Left lung (tissue), 14 donors: ENCODE measurements at places on chromosomes 1 and 21. TPM values are rescaled to one million over a fixed set of nuclear protein-coding genes. Genes with fewer than 3 reads are reported as not detected.
A peak's percentile ranks its signal among the peaks of the same experiment; 100 is the strongest.

DNA sequence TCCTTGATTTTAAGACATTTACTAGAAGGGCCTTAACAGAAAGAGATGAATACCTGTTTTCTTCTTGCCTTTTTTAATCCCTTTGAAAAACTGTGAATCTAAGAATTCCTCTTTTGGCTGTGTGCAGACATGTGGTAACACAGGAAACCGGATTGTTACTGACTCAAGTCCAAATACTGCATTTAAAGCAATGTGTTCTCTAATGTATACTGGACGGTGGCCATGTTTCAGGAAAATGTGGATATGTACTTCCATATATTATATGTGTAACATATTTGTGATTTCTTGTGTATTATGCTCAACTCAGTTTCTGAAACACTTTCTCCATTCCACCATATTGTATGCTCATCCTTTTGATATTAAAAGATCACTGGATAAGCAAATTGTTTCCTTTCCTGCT lies 185.1 kb downstream of the LRRC7 start:
- DNase-seq = no peak

DNA sequence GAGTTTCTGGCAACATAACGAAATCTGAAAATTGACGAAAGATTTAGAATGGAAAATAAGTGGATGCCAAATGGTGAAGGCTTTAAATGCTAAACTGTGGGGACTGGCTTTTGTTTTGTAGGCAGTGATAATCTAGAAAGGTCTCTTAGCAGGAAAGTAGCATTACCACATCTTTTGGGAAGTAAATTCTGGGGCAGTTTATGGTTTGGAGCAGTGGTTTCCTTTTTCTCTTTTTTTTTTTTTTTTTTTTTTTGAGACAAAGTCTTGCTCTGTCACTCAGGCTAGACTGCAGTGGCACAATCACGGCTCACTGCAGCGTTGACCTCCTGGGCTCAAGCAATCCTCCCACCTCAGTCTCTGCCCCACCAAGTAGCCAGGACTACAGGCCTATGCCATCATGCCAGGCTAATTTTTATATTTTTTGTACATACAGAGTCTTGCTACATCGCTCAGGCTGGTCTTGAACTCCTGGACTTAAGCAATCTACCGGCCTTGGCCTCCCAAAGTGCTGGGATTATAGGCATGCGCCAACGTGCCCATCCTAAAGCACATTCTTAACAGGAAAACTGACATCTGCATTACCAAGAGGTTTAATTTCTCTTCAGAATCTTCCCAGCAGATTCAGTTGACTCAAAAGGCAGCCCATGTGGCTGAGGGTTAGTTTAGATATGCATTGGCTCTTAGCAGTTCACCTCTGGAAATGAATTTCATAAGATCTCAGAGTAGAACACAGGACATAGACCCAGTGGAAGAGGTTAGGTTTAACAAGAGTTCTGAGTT lies 32.9 kb downstream of the C21orf91 start:
- DNase-seq = no peak

- DNase-seq = no peak
These were observed 48.6 kb downstream of the GNG12 start for GRCh38 chr1:67784545-67785186.

- DNase-seq = no peak
These were observed 44.4 kb downstream of the AHDC1 start for GRCh38 chr1:27559466-27560030.

DNA sequence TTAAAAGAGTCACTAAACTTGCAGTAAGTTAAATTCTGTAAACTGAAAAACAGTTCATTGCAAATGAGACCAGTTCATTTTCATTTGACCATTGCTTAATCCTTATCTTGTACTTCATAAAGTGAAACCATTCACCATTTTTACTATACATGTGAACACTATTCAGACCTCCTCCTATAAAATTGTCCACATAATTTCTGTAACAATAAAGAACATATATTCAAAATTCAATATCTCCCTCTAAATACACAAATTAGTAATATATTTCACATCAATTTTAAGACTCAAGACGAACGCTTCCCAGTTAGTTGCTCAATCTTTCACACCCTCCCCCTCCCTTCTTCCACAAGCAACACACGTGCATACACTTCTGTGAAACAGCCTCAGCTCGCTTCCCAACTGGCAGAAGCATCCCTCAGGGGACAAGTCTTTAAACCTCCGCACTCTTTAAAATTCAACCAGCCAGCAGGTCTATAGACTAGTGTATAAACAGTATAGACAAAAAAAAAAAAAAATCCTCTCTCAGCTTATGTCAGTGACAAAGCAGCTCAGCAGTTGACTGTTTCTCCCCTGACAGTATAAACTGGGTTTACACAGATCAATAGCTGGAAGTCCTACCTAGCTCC lies 99.6 kb downstream of the DENND1B start:
- DNase-seq = no peak

DNA sequence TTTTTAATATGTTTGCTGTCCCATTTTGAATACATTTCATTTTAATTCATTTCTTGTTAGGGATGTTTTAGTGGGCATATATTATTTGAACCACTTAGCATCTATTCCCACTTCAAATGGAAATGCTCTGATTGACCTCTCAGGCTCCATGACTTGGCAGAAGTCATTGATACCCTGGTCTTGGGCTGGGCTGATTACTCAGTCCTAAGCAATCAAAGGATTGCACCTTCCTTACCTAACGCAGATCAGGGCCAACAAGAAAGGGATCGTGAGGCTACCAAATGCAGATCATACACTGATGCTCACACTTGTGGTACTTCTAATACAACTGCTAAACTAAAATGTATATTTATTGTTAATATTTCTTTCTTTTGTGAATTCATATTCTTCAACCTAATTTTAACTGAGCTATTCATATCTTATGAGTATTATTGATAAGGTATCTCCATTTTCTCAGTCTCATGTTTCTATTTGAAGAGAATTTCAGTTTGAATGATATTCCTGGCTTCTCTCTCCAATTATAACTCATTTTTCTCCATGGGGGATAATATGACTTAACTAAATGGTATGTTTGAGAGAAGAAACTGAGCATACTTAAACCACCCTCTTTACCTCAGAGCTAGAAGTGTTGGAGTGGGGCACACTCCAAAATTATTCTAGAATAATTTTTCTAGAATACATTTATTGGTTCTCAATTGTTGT lies 615.5 kb upstream of the ADAMTS5 start:
- DNase-seq = no peak

- DNase-seq = no peak
These were observed 3.5 kb downstream of the DHCR24 start for GRCh38 chr1:54883349-54884102.

DNA sequence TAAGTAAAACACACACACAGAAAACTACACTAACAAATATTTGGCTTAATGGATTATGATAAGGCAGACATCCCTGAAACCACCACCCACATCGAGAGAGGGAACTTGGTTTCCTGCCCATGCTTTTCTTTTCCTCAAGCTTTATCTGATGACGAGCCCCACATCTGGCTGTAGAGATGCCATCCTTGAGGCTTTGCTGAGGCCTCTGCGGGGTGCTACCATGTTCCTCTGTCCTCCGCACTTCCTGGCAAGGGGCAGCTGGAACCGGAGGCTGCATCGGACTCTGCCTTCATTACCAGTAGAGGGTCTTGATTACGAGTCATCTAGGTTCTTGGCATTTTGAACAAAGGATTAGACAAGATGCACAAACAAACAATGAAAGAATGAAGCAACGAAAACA lies 21.7 kb upstream of the C1orf174 start:
- no peak for DNase-seq

DEDD gene
- total RNA-seq = 34.6 TPM

- DNase-seq = no peak
These were observed 9.7 kb downstream of the LPAR3 start for GRCh38 chr1:84883286-84883685.

TCP10L gene
- 0.55 TPM for total RNA-seq

ELAPOR1 gene
- 2.4 TPM for total RNA-seq

DNA sequence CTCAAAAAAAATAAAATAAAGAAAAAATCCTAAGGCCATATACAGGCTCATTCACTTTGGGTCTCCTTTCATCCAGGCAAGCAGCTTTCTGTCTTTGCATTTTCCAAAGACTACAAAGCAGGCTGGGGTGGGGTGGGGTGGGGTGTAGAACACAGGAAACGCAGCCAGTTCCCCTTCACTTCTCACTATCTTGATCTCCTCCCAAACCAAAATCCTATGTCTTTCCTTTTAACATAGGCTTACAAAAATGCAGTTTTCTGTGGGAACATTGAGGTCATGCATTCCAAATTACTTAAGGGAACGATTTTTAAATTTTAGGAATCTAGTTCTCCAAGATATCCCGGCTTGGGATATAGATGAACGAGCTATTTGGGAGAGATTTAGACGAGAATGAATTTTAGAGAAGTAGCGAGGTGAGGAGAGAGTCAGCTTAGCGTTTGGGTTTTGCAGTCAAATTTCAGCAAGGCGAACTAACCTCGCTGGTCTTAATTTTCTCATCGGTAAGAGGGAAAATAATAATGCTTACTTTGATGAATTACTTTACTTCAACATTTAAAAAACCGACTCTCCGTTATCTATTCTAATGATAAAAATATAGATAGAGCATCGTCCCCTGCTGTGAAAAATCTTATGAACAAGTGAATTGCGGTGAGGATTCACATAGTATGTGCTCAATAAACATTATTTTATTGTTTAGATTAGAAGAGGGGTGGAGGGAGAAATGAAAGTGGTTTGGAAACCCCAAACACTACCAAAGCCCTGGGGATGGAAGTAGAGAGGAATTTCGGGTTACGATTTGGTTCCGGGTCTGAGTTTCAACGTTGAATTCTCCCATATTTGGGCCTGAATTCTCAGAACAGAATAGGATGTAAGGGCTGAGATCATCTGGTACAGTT lies 735 bp upstream of the STX12 start:
- no peak for DNase-seq

DNA sequence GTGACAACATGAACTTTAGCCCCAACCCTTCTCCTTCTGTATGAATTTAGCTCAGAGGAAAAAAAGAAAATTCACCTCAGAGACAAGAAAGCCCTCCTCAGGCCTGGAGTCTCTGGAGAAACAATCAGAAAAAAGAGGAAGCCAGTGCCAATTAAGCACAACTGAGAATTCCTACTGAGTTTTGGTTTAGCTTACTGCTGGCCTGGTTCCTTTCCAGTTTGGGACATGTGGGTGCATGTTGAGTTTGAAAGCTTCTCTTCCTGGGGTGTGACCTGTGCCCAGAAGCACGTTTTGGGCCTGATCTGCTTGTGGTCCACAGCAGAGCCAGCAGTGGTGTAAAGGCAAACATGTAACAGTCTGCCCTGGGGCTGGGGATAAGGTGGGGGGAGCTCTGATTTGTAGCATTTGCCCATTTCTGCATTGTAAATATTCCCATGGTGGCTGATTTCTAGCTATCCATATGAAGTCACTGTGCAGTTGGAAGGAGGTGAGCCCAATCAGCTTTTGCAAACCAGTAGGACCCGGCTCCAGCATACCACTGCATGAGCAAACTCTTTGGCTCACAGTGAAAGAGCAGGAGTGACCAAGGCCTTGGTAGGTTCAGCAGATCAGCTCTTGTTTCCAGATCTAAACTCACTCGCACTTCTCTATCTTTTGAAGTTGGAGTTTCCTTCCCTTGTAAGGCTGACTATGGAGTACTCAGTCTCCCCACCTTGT lies 4.7 kb upstream of the THEM5 start:
- no peak for DNase-seq

DNA sequence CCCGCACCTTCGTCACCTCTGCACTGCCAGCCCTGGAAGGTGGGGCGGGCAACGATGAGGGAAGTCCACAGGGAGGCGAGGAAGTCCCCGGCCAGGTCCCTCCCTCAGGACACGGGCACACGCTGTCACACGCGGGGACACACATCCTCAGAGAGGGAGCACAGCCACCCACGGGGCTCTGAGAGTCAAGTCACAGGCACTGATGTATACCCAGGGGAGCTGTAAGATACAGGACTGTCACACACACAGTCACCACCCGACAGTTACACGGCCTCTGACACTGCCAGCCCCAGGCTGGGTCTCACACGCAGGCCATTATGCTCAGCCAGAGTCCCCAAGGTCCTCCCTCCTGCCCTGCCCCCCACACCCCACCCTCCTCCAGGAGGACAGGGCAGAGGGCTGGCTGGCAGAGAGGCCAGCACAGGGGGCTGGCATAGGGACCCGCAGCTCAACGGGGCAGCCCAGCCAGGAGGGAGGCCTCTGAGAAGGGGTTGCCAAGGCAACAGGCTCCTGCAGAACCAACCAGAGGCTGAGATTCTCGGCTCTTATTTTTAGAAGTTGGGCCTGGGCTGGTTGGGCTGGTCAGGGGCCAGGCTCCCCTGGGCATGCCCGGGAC lies 17.7 kb upstream of the ADGRB2 start:
- DNase-seq = no peak

DNA sequence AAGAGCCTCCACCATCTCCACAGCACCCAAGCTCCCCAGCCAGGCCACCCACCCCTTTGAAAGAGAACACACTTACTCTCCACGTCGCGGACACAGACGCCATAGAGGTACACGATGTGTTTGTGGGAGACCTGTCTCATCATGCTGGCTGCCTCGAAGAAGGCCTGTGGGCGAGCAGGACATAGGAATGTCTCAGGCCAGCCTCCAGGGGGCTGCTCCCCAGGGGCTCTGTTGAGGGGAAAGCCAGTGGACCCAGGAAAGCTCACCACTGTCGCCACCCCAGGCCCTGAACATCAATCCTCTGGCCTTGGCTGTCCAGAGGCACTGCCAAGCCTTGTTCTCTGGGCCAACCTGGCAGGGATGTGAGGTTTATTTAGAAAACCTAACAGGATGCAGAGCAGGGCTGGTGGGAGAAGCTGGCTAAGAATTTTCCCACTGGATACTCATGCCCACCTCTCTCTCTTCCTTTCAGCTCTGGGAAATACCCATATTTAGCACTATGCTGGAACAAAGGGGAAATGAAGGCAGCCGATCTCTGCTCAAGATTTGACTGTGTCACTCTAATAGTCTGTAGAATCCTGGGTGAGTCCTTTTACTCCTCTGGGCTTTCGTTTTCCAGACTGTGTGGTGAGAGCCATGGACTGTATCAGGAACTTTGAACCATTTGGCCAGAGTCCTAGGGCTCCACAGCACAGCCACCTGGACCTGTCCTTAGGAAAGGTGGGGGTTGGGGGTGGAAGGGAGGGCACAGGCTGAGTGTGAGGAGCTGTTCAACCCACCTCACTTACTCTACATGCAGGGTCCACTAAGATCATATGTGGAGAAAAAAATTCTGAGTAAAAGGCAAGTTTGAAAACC lies 101.9 kb downstream of the RAVER2 start:
- DNase-seq = no peak

- DNase-seq = no peak
These were observed 70.7 kb upstream of the JUN start for GRCh38 chr1:58854576-58854975.

BLACAT1 gene
- total RNA-seq = 0.55 TPM

DNA sequence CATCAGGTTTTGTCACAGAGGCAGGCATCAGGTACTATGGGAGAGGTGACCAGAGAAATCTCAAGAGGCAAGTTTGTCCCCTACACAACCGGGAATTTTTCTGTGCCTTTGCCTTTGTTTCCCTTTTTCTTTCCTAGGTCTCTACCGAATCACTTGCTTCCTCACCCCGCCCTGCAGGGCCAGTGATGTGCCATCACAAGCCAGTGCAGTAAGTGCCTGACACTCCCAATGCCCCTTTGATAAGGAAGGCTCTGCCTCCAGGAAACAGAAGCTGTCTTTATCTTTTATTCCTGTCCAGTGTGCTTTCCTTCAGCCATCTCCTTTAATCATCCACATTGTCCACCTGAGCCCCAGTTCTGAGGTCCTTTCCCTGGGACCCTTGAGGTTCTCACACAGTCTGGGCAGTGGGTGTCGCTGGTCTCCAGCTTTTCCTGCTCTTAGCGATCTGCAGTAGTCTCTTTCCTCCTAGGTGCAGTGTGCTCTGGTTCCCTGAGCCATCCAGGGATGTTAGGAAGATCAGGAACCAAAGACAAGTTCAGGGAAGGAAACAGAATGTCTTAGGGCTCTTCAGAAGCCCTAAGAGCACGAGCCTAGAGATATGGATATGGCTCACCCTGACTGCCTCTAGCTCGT lies 36.6 kb downstream of the GJA5 start:
- peak; percentile 37 for DNase-seq
